ENCODE measurements at places on chromosomes 12 and 14.

- no peak for DNase-seq
These were observed 33.5 kb downstream of the SNRNP35 start for GRCh38 chr12:123491481-123491880.

DNA sequence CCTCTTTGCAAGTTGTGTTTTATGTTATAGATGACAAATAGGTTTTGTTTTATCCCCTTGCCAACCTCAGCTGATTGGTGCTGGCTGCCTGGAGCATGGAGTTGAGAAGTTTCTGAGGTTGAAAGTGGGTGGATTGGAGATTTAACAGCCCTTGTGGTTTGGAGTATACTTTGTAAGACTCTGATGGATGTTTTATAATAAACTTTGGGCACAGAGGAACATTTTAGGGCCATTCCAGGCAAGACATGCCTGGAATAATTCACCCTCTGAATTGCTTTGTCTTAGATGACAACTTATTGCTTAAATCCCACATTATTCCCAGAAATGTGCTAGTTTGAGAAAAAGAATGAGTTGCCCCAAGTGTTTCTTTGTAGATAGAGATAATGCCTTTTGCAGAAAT, 158.9 kb downstream of the SLC5A8 start:
- no peak for DNase-seq

- no peak for DNase-seq
These were observed 24.9 kb downstream of the RIN3 start for GRCh38 chr14:92538412-92538985.

- DNase-seq: no peak
These were observed 411.6 kb downstream of the BCAT1 start for GRCh38 chr12:24537083-24537860.

DNA sequence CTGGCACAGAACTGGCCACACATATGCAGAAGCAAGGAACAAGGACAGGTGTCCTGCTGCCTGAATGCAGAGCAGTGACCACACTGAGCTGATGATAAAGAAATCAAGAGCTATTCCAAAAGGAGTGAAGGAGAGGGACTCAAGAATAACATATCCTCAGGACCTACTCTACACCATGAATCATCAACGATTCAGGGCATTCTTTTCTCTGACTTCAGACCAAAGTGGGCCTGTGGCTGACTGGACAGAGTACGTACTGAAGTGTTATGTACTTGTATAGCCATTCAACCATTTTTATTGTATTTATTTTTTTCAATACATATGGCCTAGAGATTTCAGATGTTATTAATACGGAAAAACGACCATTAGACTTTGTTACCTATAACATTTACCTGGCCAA, 177.5 kb upstream of the TMTC1 start:
- DNase-seq: no peak

GRCh38 chr12:27464220-27464554, 17.7 kb downstream of the SMCO2 start:
- DNase-seq: peak; percentile 68

- no peak for DNase-seq
These were observed 123.1 kb downstream of the GALC start for GRCh38 chr14:87869619-87870583.

GRCh38 chr12:54641554-54641953, 6.6 kb downstream of the DCD start:
- DNase-seq: no peak

- DNase-seq: no peak
These were observed 41.7 kb downstream of the NPAS3 start for GRCh38 chr14:32980178-32980901.

- peak; percentile 94 for DNase-seq
These were observed 155.5 kb downstream of the PRKCH start for GRCh38 chr14:61476754-61477410.

- DNase-seq: no peak
These were observed 126.8 kb upstream of the MAP1LC3B2 start for GRCh38 chr12:116432314-116432750.

- no peak for DNase-seq
These were observed 132.7 kb downstream of the NRXN3 start for GRCh38 chr14:78302841-78303240.

DNA sequence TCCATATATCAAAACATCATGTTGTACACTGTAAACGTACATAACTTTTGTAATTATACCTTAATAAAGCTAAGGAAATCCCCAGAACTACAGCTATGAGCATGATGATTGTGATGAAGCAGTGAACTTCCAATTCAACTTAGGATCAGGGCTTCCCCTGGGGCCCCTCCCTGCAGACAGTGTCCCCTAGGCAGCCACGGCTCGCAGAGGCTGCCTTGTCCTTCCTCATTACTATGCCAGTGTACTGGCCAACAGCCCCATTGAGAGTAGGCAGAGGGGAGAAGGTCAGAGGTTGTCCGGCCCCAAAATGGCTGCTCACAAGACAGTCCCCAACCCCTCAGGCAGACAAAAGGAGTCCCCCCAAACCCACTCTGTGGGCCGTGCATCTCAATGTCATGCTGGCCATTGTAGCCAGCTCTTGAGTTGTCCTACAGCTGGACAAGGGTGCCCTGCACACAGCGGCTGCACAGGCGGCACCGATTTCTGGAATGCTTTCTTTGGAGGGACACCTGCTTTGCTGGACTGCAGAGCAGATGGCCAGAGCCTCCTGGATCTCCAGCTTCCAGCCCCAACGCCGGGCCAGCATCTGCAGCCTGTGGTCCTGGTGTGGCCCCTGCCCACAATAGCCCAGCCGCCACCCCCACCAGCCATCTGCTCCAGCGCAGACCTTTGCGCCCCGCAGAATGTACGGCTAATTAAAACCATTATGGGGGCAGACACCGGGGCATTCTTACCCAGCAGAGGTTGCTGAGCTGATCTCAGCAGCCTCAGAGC, 46.1 kb downstream of the NIN start:
- DNase-seq: no peak

- peak; percentile 89 for DNase-seq
These were observed 25.0 kb upstream of the HSPB8 start for GRCh38 chr12:119153477-119154434.

- no peak for DNase-seq
These were observed 905.1 kb upstream of the USP15 start for GRCh38 chr12:61355105-61355504.

DNA sequence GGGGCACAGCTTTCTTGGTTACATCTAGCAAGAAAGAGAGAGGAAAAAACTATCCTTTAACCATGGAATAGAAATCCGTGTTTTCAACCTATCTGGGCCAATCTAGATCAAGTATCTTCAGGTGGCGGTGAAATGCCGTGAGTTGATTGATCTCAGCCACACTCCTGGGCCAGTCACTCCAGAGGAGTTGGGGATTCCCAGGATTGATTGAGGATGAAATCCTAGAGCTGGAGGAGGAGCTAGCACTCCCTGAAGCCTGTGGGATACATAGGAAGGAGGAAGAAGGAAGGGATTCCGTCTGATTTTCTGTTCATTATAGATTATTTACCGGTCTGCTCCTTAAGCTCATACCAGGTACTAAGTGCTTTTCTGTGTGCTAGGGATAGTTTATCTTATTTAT, 106.3 kb upstream of the ARID2 start:
- no peak for DNase-seq

DNA sequence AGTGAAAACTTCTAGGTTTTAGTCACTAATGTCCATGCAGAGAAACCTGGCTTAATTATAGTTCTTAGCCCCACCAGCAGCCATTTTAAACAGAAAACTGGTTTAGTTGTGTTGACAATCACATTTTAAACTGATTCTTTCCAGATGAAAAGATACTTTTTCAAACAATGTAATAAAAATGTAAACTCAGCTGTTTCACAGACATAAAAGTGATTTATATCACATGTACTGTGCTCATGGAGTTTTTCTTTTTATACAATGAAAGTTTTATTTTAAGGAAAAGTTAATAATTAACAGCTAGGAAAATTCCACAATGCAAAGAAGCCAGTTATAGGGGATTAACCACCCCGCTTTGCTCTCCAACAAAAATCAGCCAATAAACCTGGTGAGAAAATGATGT, 129.7 kb downstream of the PAX9 start:
- DNase-seq: no peak

DNA sequence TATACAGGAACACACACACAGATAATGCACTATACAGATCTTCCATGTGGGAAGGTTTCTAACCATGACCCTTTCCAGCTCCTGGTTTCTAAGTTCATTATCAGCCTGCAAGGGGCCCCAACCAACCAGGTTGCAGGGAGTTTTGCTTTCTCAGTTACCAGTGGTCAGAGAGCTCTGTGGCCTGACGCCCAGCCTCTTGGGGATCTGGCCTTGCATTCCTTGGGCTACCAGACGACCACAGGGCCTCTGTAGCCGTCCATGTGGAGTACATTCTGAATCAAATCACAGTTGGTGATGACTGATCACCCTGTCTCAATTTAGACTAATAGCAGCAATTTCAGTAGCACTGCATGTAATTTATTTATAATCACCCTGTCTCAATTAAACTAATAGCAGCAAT, 47.5 kb downstream of the PAH start:
- DNase-seq: no peak

GRCh38 chr12:18965203-18965602, 164.3 kb upstream of the PLEKHA5 start:
- DNase-seq: no peak

DNA sequence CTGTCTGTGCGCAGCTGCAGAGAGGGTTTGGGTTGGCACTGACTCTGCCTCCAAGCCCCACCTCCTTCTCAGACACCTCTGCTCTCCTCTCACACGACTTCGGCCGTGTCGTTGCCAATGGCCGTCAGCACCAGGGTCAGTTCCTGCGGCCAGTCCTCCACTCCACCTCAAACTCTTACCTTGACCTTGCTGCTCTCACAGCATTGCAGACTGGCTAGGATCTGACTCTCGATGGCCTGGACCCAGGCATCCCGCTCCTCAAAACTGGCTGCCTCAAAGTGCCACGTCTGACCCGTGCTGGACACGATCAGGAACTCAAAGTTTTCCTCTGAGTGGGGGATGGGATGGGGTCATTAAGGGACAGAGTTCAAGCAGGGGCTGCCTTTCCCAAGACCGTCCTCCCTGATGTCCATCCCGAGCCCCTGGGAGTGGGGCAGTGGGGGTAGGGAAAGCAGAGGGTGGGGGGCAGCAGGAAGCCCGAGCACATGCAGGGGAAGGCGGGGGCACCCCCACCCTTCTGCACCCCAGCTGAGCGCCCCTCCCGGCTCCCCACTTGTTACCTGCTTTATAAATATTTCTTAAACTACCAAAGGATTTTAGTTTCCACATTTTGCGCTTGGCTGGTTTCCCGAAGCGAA, 10.7 kb downstream of the AGAP2 start:
- no peak for DNase-seq

DNA sequence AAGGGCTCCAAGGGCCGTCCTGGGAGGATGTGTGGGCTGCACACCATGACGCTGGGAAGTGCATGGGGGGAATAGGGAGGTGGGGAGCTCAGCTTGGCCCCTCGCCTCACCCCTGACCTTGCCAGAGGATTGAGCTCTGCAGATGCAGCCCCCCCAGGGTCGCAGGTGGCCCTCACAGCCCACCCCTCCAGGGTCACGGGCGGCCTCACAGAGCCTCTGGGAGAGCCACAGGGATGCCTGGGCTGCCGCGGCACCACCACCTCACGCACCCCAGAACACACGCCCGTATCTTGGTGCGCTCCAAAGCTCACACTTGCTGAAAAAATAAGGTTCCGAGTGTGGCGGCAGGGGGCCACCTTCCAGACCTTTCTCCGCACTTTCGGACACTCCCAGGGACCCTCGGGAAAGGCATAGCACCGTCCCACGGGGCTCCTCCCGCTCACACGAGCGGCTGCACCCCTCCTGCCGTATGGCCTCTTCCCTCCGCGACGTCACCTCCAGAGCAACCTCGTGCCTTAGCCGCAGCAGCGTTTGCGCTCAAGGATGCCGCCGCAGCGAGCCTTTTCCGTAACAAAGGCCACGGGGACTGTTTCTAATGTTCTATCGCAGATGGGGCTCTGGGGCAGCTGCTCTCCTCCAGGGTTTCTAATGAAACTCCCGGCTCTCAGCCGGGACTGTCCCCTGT, 9.9 kb upstream of the FBRSL1 start:
- DNase-seq: no peak

- no peak for DNase-seq
These were observed 22.5 kb downstream of the GCN1 start for GRCh38 chr12:120172053-120172452.

DNA sequence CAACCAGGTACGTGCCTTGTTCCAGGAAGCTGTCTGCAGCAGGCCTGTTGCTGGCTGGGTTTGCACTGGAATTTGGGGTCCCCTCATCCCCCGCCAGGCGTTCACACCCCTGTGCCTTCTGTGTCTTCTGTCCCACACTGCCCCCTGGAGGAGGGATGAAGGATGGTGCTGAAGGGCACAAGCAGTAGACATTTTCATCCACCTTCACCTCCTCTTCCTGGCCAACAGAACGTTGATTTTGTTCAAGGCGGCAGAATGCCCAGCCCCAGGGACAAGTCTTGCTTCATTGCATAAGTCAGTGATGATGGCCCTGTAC, 122.1 kb downstream of the CALM1 start:
- peak; percentile 62 for DNase-seq

DNA sequence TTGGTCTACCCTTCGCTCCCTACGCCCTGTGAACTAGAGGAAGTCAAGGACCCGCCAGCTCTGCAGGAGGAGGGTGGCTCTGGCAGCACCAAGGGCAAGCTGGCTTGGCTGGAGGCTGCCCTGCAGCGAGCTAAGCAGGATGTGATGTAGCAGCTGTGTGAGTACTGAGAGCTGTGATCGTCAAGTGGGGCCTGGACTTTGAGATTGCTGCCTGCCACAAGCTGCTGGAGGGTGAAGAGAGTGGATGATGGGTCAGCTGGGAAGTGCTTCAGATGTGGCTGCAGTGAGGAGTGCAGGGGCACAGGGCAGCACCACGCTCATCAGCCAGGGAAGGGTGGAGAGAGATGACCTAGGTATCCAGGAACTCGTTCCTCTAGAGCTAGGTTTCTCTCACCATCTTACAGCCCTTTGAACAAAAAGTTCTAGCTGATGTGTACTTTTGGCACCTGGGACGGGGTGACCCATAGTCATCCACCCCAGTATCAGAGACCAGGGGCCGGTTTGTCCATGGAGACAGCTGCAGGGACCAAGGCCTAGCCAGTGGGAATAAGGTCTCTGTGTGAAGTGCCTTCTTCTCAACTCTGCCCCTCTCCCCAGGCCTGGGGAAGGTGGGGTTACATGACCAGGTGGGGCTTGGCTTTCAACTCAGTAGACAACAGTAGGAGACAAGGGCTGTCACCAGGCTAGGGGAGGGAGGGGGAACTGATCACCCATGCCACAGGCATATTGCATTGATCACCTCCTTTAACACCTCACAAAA, 3.2 kb downstream of the KRT86 start:
- peak; percentile 7 for DNase-seq

DNA sequence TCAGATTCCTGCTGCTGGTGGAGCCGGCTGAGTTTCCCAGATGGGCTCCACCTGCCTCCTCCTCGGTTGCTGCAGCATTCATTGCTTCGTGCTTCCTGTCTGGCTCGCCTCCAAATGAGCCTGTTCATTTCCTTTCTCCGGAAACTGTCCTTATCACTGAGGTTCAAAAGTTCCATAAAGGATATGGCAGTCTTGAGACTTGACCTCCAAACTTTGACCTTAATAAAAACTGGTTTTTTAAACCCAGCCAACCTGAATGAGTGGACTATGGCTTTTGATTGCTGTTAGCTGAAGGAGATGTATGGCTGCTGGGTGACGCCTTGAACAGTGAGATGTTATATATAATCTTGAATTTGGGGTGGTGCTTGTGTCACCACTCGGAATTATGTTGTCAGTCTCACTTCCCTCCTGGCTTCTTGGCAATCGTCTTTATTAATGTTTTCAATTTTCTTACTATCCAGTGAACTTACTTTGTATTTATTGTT, 62.7 kb downstream of the RASSF3 start:
- DNase-seq: peak; percentile 60

- DNase-seq: peak; percentile 90
These were observed at the start of gene ACRBP for GRCh38 chr12:6647083-6647604. ACRBP (minus strand) TSS chr12:6647432; CDS start chr12:6647366, 66 bp downstream.

Data from hematopoietic multipotent progenitor cell treated with erythropoietin and hydrocortisone succinate and interleukin-3 and kit ligand, for 4 days (in vitro differentiated cells).